ENCODE measurements at places on chromosomes 6 and 20.
A peak's percentile ranks its signal among the peaks of the same experiment; 100 is the strongest.

DNA sequence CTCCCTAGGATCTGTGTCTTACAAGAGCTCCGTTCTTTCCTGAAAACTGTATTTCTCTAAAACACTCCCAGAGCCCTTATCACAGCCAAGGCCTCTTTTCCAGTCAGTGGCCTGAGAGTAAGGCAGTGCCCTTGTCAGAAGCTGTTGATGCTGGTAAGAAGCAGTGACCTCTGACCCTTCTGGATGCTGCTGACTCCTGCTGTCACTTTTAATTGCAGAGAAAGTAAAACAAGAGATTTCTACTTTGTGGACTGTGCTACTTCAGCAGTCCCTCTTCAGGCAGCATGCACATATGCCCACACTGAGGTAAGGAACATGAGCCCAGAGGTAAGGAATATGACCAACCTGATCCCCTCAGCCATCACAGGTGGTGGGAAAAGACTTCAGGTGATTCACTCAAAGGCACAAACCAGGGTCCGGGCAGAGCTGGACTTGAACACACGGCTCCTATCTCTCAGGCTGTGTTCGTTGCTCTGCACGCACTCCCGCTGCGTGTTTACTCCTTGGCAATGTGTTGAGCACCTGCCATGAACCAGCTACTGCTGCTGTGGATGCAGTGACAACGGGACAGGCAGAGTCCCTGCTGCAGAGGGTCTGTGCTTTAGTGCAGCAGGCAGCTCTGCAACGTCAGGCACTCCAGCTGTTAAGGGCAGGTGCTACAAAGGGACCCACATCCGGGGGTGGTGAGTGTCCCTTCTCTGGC lies 201.9 kb upstream of the CST7 start:
- no peak for DNase-seq

- no peak for DNase-seq
Measured at GRCh38 chr6:56370127-56370540, 122.8 kb upstream of the COL21A1 start.

DNA sequence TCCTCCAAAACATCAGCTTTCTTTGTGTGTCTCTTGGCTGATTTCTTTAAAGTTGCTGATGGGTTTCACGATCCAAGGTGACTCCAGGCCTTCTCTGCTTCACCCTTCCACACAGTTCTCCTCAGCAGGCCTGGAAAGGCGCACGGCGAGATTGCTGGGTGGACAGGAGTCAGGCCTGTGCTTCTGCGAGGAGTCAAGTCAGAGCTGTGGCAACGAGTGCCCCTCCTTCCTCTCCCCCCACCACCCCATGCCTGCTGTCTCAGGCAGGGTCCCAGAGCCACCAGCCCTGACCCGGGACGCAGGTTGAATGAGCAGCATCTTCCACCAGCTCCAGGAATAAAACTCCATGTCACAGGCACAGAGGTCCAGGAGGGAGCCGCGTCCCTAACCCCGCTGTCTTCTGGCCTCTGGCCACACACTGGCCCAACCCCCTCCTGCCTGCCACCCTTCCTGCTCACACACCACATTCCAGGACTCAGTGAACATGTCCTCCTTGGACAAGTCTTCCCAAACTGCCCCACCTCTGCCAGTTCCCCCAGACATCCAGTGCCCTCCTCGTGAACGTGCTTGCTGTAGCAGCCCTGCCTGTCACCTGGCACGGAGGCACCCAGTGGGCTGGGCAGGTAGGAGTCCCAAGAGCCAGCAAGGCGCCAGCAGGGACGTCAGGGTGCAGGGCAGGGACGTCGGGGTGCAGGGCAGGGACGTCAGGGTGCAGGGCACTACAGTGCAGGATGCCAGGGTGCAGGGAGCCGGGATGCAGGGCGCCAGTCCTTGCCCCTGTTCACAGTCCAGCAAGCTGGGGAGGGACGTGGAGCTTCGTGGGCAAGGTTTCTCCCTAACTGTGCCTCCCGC lies 7.2 kb upstream of the NTSR1 start:
- DNase-seq = no peak

DNA sequence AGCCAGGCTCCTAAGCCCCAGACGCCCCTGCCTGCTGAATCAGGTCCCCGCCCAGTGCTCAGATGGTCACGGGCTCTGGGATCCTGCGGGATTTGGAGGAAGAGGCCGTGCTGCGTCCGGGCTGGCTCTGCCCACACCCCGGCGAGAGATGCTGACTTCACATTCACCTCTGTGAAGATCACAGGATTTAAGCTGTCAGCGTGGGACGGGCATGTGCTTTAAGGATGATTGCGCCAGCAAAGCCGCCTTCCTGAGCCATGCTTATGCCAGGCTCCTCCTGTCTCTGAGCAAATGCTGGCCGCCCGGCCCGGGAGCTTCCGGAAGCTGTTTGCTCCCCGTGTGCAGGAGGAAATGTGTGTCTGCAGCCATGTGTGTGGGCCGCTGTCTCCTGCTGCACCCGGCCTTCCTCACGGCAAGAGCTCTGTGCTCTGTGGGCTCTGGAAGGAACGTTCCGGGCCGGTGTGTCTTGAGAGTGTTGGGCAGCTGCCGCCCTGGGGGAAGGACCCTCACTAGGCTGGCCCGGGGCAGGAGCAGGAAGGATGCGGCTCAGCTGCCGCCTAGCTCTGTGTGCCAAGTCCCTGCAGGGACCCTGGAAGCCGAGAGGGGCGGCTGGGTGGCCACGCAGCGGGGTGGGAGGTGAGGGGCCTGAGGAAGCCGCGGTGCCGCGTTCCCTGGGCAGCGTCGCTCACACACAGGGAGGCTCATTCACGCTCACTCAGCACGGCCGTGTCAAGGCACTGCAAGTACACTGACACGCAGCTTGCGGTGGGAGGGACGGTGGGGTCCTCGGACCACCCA lies 19.0 kb upstream of the BHLHE23 start:
- no peak for DNase-seq

- DNase-seq = no peak
Measured at GRCh38 chr6:144262470-144263369, 22.4 kb upstream of the UTRN start.

DNA sequence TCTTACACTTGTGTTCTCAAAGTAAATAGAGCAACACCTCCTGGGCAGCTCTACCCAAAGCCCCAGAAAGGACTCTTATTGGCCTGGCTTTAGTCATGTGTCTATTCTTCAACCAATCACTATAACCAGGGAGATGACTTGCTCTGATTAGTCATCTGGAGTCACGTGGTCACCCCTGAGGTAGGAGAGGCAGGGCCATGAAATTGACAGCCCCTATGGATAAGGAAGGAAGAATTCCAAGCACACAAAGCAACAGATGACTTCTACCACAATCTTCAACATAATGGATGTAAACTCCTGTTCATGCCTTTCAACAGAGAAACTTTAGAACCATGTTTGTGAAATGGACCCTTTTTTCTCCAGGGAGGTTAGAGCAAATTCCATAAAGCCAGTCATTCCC lies 24.6 kb upstream of the EYA2 start:
- DNase-seq = no peak

DNA sequence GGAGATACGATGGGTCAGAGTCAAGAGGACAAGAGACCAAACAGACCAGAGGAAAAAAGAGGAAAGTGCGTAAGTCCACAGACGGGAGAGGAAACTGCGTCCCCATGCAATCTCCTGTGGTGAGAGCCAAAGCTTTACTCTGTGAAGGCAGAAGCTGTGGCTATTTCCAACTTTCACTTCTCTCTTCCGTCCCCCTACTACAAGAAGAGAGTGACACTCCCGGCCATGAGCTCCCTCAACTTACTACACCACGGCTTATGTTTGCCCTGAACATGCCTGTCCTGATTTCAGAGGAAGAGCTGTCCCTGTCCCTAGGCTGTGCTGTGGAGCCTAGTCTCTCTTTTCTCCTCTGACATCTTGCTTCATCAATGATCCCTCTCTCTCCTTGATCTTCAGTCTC lies 11.5 kb upstream of the SSR1 start:
- no peak for DNase-seq

DNA sequence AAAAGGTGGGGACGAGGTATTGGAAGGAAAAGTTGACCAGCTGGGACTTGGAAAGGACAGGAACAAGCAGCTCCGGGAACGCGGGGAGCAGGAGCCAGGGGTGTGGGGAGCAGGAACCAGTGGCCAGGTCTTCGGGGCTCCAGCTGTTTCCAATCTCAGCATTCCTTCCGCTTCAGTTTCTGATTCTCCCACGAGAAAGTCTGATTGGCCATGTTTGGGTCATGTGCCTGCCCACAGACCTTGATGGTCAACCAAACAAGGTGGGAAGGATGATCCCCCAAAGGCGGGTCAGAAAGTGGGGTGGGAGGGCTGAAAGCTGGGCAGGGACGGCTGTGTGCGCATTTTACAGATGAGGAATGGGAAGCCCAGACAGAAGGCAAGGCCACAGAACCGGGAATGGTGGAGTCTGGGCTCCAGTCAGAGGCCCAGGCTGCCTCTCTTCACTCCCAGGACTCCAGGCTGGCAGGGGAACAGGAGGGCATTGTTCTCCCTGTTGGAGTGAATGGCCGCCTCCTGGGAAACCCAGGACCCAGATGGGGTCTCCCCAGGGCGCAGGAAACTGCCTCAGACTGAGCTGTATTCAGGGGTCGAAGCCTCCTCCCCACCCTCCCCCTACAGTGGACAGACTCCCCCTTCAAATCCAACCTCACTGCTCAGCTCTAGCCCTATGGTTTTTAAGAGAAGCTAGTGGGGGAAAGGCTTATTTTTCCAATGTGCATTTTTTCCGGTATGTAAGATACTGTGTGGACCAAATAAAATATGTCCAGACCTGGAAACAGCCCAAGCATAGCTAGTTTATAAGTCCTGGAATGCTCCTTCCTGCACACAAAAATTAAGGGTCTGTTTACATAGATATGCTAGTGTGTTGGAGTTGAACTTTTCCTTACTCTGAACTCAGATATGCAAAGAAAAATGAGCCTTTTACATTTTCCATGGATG lies 12.2 kb upstream of the PTGIS start:
- no peak for DNase-seq

- no peak for DNase-seq
Measured at GRCh38 chr6:78076371-78076770, 423.5 kb downstream of the MEI4 start.

DNA sequence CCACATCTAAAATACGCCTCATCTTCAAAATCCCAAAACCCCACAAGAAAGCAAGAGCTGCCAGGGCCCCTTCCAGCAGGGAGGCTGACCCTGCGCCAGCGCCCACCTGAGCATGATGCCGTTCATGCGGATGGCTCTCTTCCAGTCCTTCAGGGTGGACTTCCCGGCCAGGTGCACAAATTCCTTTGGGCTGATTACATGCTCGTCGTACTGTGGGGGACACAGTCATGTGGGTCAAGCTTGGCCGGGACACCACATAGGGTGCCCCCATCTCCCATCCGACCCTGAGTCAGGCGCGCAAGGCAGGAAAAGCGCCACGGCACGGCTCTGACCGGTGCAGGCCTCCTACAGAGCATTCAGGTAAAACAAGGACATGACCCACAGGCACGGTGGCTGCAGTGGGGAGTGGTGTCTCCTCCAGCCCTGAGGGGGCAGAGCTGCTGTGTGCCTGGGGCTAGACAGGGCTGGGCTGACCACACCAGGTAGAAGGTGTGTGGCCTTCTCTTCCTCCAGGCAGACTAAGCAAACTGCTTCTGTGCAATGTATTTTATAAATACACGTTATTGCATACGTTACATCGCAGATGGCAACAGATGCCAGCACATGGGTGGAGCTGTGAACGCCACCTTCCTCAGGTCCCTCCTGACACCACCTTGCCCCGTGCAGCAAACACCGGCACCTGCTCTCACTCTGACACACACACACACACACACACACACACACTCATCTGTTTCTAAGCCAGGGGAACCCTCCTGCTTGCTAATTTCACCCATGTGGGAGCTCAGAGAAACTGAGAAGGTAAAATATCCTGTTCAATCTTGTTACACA lies 23.8 kb upstream of the HELZ2 start:
- DNase-seq = no peak

DNA sequence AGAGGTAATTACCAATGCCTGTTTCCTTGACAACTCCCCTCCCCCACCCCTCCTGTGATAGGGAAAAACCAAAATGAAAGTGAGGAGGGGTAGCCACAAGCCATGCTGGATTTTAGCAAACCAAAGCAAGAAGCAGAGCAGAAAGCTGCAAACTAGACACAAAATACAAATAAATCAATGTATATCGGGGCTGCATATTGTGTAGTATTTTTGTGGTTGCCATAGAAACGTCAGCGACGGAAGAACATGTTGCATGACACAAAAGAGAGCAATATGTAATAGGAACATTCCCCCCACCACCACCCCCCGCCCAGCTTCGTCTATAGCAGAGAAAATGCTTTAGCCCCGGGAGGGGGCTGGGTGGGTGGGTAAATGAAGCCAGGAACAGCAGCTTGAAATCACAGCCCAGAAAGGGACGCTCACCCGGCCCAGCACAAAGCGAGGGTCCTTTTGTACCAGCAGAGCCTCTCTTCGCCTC lies 548 bp downstream of the AGPAT4 start:
- DNase-seq = peak; percentile 40

DNA sequence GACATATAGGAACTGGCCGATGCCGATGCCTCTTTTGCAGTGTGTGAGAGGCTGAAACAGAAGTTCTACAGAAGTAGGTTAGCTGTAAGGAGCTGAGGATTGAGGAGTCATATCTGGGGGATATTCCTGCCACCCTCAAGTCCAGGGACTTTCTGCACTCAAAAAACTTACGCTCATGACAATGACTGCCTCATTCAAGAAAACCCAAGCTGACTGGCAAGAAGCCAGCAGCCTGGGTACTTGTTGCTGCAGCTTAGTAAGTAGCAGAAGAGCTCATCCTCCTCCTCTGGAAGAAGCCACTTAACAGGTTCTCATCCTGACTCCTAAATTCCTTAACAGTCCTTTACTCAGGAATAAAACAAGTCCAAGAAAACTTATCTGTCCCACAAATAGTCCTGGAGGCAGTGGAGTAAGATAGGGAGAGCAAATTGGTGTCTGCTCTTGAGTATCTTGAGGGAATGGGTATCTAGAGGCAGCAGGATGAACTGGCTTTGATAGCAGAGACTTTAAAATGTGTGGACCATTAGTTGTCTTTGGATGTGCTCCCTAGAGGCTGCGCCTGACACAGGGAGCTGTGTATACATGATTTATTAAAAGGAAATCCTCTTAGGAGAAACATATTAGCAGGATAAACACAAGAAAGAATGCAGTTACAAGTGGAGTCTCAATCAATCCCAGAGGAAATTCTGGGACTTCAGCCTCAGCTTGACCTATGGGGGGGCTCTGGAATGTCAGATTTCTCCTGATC lies 7.4 kb downstream of the CALHM5 start:
- no peak for DNase-seq

GRCh38 chr20:59219211-59219610 lies 55.6 kb downstream of the ZNF831 start:
- no peak for DNase-seq

- DNase-seq = no peak
Measured at GRCh38 chr6:43428112-43428570, 800 bp downstream of the ABCC10 start.

GRCh38 chr6:38976801-38977500 lies 71.6 kb upstream of the GLP1R start:
- no peak for DNase-seq

GRCh38 chr6:52352239-52353018 lies 9.5 kb upstream of the PAQR8 start:
- DNase-seq = no peak
